Right lobe of liver (tissue), 6 donors: ENCODE measurements at places on chromosomes 1 and 21. TPM values are rescaled to one million over a fixed set of nuclear protein-coding genes. Genes with fewer than 3 reads are reported as not detected.

Gene KIF2C
- total RNA-seq = 0.37 TPM

Gene DAB1
- total RNA-seq = 1.7 TPM

Gene OR2L2
- total RNA-seq = not detected

Gene SLC35F3
- not detected for total RNA-seq

Gene CSMD2
- total RNA-seq = 0.10 TPM

Gene TBCE
- total RNA-seq = 15.7 TPM

Gene C4BPA
- 793 TPM for total RNA-seq

Gene FAM89A
- 4.1 TPM for total RNA-seq

Gene TMCO4
- 13.5 TPM for total RNA-seq

Gene C1orf210
- total RNA-seq = 0.98 TPM

Gene SMPDL3B
- not detected for total RNA-seq

Gene ACOT11
- total RNA-seq = 0.50 TPM

Gene SEMA6C
- 4.9 TPM for total RNA-seq

Gene LAMB3
- 9.3 TPM for total RNA-seq

Gene HHIPL2
- not detected for total RNA-seq
